Large intestine (tissue), 12 donors: ENCODE measurements at places on chromosomes 12 and 14.
A peak's percentile ranks its signal among the peaks of the same experiment; 100 is the strongest.

GRCh38 chr12:2944401-2945047 lies 14.7 kb upstream of the TEAD4 start:
- DNase-seq, result peak; percentile 46

- DNase-seq, result no peak
Measured at GRCh38 chr12:102350070-102350469, 130.3 kb downstream of the IGF1 start.

GRCh38 chr12:7989827-7990491 lies 42.6 kb upstream of the FOXJ2 start:
- no peak for DNase-seq

DNA sequence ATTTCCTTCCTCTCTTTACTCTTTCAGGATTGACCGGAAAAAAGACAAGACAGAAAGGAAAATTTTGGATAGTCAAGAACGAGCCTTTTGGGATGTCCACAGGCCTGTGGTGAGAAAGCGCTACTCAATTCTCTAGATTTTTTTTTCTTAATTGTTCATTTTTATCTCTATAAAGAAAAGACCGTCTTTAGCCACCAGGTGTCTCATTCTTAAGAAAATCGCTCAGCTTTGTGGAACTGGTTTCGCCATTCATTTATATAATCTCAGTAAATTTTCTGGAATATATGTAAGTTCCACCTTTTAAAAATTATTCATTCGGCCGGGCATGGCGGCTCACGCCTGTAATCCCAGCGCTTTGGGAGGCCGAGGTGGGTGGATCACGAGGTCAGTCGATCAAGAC lies 421.1 kb downstream of the DPF3 start:
- no peak for DNase-seq

DNA sequence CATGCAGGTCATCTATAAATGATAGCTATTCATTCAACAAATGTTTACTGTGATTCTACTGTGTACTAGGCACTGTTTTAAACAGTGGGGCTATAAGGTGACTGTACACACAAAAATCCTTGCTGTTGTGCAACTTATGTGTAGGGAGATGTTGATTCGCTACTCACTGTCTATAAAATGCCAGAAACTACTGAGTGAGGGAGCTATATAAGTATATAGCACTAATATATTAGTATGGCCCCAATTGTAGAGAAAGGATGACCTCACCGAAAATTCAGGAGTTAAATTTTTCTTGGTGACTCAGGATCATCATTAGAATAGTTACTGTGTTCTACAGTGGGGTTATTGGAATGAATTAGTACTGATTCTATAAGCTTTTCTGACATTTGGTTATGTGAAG lies 117.4 kb downstream of the TGFB3 start:
- DNase-seq, result no peak

DNA sequence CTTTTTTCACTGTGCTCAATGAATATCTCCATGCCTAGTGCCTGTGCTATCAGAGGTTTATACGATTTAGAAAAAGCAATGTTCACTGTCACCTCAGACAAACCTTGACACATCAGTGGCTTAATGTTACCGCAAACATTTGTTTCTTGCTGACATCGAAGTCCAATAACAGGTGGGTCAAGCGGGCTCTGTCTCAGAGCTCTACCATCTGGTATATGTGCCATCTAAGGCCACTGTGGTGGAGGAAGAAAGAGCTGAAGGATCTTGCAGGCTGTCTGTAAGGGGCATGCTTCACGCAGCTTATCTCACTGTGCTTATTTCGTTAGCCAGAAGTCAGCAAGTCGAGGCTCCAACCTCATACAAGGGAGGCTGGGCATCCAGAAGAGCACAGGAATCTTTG lies 189.5 kb upstream of the NTF3 start:
- DNase-seq, result no peak
